SW 1271 (cell line): ENCODE measurements at places on chromosomes 2 and 18.

GRCh38 chr2:14517731-14518130 is 114.8 kb upstream of the LRATD1 start:
- no peak for DNase-seq

- DNase-seq, result no peak
Observed at GRCh38 chr2:180205621-180206235, 198.6 kb upstream of the CWC22 start.

DNA sequence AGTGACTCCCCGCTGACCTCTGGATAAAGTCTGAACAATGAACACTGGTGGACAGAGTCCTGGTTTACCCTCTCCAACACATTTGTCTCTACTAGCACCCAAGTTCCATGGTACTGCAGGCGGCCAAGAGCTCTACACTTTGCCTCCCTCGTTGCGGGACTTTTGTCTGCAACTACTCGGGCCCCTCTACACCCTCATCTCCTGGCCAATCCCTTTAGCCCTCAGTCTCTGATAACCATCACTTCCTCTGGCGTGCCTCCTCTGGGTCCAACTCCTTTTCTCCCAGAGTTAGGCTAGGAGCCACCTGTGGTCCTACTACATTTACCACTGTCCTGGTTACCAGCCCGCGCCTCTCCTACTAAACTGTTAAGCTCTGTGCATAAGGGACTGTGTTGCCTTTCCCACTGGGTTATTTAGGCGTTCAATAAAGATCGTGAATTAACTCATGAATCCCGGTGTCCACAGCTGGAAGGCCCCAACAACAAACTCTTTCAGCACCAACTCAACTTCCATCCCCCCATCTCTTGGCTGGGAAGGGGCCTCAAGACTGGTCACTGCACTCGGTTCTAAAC is 757 bp downstream of the HDHD2 start:
- no peak for DNase-seq

GRCh38 chr2:38185012-38185491 is 109.1 kb upstream of the CYP1B1 start:
- DNase-seq, result no peak

DNA sequence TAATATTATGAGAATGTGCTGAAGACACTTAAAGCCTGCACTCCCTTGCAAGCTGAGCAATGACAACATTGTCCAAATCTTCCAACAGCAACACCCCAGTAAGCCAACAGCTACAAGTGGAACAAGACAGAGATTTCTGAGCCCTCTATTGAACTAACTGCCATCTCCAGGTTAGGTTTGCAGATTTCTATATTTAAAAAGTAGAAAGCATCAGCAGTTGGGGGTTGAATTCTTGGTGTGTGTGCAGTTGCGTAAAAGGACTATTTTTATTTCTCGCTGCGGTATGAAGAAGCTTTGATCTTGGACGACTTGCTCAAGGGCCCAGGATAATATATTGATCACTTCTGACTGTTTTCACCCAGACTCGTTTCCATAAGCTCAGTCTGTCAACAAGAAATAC is 106.2 kb upstream of the ZFP36L2 start:
- DNase-seq, result no peak
